ENCODE measurements at places on chromosomes 6 and 20.
A peak's percentile ranks its signal among the peaks of the same experiment; 100 is the strongest.

GRCh38 chr6:130934848-130935585 is 107.8 kb downstream of the SMLR1 start:
- no peak for DNase-seq

- DNase-seq = no peak
Observed at GRCh38 chr6:119446609-119447008, 97.0 kb upstream of the MAN1A1 start.

DNA sequence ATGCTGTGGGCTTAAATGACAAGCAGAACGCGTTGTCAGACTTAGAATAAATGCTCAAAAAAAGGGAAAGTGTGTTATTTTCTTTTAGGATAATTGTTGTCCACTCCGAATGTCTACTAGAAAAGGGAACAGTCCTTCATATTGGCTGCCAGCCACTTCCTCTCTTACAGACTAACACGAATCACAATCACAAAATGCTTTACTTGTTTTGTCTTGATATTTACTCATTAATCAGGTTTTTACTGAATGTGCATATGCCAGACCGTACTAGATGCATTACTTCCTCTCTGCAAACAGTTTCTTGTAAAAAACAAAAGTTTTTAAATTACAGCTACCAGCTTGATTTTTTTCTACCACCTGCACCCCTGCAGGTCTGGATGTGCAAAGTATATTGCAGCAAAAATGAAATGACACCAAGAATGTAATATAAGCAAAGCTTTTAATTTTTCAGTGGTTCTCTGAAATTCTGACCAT is 821 bp downstream of the DHX35 start:
- no peak for DNase-seq

DNA sequence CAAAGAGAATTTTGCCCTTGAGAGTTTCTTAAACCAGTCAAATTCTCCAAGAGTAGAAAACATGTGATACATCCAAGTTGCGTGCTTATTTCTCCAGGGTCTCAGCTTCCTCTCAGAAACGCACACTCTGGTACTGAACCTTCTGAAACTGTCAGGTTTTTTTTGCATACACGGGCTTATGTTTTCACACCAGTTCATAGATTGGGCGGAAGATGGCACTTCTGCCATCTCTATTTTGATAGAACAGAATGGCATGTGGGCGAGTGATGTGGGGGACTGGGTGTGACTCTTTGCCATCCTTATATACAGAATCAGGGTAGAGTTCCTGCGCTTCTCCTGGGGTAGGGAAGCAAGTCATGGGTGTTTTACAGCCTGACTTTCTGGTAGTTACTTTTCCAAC is 56.4 kb downstream of the ADTRP start:
- no peak for DNase-seq

- DNase-seq = no peak
Observed at GRCh38 chr20:59948212-59948611, 8.0 kb downstream of the FAM217B start.

DNA sequence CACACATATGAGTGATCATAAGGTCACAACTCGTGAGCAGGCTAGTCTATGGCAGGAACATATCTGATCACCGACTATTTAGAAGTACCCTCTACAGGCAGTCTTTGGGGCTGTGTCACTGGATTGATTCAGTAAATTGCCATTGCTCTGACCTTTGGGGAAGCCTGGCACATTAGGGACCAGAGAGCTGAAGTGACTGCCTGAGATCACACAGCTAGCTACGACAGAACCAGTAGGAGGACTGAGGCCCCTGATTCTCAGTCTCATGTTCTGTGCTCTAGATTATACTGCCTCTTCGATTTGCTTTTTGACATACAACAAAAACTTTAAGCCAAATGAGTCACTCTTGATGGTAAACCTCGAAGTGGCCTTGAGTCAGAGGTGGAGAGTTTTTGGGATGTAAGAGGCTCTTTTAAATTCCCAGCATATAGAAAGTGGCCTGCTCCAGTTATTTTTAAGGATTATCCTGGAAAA is 247.5 kb upstream of the SUPT3H start:
- DNase-seq = no peak

DNA sequence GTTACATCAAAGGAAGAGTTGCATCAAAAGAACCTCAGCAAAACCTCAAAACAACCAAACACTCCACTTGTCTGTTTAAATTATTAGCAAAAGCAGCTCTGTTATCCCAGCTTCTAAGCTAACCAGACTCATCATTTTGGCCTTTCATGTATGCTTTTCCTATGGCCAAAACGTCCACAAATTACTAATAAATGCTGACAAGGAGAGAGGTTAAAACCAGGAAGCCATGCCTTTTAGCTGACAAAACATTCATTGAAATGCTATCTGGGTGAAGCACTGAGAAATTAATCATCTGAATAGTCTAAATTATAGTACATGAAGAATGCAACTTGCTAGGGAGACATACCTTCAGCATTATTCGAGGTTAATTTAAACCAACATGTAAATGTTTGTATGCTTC is 80.6 kb downstream of the LAMA2 start:
- DNase-seq = no peak

GRCh38 chr6:33516726-33517125 is 62.4 kb downstream of the ZBTB9 start:
- no peak for DNase-seq

DNA sequence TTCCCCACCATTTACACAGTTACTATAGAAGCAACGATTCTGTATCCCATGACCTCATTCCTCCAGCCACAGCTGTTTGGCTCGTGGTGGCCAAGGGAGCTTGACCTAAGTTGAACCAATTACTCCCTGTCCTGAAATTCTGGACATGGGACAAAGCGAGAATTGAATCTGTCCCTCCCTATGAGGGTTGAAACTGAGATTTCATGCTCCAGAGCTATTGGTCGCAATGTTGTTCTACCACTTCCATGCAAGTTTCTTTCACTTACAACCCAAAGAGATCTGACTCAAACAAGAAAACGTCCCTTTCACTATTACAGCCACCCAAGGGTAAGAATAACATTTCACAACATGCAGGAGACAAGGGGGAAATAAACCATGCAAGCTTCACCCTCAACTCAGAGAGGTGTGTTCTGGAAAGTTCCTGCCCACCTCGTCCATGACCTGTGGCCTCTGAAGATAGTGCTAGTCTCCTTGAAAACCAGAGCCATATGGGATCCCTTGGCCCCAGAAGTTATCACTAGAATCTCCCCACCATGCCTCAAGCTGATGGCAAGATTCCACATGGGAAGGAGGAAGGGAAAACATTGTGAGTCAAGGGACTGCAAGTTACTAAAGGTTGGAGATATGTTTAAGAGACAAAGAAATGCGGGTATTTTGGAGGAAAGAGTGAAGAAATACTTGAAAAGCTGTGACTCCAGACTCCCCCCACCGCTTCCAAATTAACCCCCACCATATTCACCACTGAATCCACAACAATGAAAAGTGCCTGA is 74.5 kb upstream of the SRSF6 start:
- no peak for DNase-seq

DNA sequence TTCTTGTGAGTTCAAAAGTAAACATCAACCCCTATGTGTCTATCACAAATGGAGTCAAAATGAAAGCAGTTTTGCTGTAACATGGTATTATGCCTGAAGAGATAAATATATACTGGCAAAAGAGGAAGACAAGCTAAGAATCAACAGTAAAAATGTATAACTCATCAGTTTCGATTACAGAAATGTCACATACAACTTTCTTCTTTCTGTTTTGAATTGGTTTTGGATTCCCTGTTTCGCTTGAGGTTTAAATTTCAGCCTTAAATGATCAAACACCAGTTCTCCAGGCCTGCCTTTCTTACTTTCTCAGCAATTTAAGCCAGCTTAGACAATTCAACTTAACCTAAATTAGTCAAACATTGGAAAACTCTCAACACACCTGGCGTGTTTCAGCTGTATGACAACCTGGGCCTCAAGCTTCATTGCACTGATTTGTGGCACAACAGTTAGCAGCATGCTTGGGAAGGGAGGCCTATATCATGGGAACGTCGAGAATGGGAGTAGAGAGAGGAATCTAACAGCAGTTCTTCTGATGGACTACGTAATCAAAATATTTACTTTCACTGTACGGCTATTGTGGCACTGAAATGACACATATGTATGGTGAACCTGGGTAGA is 51.9 kb upstream of the MARCKS start:
- no peak for DNase-seq

DNA sequence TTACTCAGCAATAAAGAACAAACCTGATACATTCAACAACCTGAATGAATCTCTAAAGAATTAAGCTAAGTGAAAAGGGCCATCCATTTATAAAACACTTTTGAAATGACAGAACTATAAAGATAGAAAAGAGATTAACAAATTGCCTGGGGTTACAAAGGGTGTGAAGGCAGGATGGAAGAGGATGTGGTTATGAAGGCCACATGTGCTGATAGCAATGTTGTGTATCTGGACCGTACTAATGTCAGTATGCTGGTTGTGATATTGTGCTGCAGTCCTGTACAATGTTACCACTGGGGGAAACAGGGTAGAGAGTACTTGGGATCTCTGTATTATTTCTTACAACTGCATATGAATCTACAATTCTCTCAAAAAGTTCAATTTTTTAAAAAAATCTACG is 36.4 kb downstream of the ELOVL5 start:
- no peak for DNase-seq

DNA sequence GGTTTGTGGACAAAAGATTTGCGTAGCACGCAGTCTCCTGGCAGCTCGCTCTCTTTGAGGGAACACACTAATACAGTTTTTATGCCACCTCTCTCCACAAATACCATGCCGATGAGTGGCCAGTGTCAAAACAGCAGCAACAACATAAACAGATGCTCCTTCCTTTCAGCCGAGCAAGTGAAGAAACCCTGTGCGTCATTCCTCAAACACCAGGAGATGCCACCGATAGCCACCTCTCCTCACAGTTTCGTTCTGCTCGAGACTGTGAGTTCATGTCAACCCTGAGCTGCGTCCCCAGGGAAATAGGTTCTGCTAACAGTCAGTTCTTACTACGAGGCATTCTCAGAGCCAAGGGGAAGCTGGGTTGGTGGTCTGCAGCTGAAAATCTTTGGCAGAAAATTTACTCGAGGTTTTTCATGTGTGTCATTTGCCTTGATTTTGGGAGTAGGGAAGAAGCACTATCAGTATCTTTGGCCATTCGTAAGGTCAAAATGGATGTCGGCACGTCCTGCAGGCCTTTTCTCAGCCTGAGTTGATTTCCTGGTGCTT is 59.9 kb downstream of the EYA2 start:
- no peak for DNase-seq

DNA sequence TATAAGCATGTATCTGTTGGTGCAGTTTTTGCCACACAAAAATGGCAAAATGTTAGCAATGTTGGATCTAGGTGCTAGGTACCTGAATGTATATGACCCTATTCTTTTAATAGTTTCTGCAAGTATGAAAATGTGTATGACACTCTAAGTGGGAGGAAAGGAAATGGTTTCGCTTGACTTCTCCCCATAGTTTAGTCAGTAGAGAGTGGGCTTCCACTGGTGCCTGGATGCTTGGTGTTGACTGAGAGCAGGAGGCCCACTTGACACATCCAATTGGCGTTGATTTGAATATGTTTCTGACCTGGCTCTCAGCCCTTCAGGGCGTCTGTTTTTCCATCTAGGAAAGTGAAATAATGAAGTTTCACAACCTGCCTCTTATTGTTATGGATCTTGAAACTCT is 41.8 kb upstream of the GABRR1 start:
- no peak for DNase-seq

DNA sequence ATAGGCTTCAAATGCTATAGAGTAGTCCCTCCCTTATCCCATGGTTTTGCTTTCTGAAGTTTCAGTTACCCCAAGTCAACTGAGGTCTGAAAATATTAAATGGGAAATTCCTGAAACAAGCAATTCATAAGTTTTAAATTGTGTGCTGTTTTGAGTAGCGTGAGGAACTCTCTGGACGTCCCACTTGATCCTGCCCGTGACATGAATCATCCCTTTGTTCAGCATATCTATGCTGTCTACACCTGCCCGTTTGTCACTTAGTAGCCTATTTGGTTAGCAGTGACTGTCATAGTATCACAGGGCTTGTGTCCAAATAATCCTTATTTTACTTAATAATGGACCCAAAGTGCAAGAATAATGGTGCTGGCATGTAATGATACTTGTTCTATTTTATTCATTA is 5.0 kb downstream of the PCMT1 start:
- no peak for DNase-seq

- DNase-seq = peak; percentile 64
Observed at GRCh38 chr6:72040111-72040510, 153.8 kb downstream of the RIMS1 start.

DNA sequence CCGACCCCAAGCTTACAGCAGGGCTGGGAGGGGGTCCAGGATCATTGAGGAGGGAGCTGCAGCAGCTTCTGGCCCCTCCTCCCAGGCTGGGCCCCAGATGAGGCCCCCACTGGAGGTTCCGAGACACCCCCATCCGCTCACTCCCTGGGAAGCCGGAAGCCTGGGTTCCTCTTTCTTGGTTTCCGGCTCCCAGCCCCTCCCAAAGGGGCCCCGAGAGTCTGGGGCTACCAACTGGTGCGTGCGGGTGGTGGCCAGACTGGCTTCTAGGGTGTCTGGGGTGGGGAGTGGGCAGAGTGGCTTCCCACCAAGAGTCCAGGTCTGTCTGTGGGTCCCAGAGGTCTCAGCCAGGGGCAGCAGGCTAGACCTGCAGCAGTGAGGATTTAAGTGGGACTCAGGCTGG is 2.2 kb downstream of the RGS19 start:
- DNase-seq = no peak

- no peak for DNase-seq
Observed at GRCh38 chr20:46573788-46574584, 23.5 kb upstream of the OCSTAMP start.

DNA sequence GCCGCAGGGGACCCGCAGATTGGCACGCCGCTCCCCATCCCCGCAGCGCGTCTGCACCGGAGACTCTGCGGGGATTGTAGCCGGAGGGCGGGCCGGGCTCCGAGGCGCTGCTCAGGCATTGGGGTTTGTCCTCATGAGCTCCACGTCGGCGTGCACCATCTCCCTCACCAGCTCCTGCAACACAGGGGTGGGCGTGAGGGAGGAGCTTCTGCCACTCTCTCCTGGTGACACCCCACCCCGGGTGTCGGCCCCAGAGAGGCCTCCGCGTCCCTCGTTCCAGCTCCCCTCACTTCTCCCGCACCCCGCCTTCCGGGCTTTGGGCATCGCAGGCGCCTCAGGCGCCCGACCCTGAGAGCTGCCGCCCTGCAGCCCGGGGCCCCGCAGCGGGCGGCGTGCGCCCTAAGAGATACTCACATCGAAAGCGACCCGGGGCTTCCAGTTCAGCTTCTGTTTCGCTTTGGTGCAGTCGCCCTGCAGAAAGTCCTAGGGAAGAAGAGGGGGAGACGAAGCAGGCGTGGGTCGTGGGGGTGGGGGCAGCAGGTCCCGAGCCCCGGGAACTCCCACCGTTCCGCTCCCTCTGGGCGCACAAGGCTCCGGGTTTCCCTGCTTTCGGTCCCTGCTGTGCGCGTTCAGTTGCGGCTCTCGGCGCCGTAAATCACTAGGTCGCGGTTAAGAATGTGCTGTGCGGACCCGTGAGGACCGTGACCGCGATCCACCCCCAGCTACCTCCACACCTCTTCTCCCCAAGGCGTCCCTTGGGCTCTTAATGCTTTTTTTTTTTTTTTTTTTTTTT is 14.5 kb downstream of the FOXC1 start:
- no peak for DNase-seq

DNA sequence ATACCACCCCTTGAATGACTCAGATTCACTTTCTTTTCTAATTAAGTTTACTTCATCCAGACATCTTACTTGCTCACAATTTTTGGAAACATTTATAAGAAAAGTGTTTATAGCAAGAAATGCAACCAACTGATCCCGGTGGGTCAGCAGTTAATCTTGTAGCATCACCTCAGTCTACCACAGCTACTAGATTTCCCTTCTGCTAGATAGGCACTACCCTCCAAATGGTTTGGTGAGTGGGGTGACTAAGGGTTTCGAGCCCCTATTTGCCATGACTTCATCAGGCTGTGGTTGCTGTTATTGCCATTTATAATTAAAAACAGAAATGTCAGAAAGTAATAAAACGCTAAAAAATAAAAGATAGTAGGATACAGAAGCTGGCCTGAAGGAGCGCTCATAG is 930.1 kb upstream of the GJE1 start:
- no peak for DNase-seq

Measured in NCI-H446 treated with DMSO at 0.1 percent for 48 hours (cell line).